Stimulated activated CD8-positive, alpha-beta memory T cell treated with anti-CD3 and anti-CD28 coated beads, Interleukin-12 subunit alpha, Interleukin-12 subunit beta, amount 100 ng/mL, for 1 hour (primary cell): ENCODE measurements at places on chromosomes 6 and 20.

GRCh38 chr20:23152308-23152892 lies 66.3 kb upstream of the CD93 start:
- no peak for DNase-seq

DNA sequence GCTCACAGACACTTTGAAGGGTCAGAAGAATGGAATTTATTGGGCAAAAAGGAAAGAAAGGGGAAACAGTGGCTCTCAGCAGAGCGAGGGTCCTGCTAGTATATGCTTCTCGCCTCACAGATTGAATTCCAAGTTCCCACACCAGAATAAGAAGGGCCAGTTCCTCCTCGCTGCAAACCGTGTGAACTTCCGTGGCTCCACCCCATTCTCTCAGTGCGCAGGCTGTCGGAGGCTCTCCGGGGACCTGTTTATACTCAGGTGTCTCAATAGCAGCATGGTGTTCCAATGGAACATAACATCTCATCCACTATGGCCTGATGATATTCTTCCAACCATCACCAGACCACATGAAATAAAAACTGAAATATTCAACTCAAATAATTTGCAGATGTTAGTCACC lies 4.6 kb downstream of the SAMD3 start:
- DNase-seq: no peak

- DNase-seq: no peak
Observed at GRCh38 chr20:33908336-33908735, 85.4 kb upstream of the RALY start.

GRCh38 chr6:137210903-137211302 lies 8.3 kb downstream of the IFNGR1 start:
- no peak for DNase-seq

DNA sequence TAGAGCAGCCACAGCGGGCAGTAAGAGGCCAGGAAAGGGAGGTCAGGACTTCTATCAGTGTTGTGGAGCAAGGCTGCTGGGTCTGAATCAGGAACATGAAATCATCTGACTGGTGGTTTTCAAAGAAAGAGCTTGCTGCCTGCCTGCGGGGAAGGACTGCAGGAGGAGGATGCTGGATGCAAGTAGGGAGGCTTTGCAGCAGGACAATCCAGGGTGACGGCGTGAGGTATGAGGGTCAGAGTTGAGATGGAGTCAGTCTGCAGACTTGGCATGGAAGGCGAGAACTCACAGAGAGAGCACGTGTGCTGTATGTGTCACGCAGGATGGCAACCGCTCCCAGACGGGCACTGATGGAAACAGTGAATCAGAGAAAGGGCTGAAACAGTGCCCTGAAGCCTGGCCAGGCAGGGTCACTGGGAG lies 59.2 kb upstream of the CD93 start:
- DNase-seq: no peak

GRCh38 chr6:165515963-165516624 lies 146.9 kb downstream of the PDE10A start:
- DNase-seq: no peak

DNA sequence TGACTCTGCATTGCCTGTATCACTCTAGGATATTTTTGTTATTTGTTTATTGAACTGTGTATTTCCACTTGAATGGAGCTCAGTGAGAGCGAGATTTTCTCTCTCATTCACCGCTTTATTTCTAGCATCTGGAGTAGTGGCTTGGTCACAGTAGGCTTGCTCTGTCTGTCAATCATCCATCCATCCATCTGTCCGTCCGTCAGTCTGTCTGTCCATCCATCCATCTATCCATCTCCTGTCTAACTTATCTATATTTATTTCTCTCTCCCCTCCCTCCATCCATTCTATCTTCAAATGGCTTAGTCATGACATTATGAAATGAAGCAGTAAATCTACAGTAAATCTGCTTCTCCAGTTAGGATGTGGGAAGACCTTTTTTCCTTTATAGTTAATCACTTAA lies 94.6 kb downstream of the TIAM2 start:
- no peak for DNase-seq

- DNase-seq: no peak
Observed at GRCh38 chr6:48075181-48075580, 35.8 kb downstream of the PTCHD4 start.

DNA sequence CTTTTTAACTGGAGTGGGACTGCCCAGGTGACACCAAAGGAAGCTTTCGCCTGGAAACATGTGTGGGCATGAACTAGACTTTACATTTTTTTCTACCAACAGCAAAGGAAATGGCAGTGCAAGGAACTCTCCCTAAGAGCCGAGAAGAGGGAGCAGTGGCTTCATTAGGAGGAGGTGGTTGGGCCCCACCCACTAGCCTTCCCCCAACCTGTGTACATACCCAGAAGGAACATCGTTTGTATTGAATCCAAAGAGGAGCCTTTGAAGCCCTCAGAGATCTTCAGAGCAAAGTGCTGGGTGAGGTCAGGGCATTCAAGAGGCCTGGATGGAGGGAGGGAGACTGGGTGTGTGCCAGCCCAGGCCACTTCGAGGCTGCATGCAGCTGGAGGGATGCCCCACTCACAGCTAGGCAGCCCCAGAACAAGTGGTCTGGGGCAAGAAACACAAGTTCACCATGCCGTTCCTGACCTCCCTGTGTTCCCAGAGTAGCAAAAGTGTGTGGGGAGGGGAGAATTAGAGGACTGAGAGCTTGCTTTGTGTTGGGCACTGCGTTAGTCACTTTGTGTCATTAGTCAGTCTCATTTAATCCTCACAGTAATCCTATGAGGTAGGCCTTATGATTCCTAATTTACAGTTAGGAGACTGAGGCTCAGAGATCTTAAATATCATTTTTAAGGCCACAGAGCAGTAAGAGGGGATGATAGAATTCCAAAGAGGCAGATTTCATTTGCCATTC lies 191.6 kb upstream of the SUPT3H start:
- no peak for DNase-seq

DNA sequence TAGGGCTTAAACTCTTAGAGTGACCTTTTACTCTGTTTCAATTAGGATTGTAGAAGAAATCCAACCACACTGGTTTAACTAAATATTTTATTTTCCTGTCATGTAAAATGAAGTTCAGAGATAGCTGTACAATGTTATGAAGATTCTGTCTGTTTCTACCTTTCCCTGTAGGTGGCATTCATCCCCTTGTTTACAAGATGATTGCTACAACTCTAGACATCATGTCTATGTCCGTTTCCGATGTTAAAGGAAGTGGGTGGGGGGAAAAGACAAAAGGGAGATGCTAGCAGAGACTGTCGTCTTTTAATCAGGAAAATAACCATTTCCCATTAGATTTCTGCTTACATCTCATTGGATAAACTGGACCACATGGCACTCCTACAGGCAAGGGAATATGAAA lies 30.9 kb upstream of the RIMS1 start:
- no peak for DNase-seq

DNA sequence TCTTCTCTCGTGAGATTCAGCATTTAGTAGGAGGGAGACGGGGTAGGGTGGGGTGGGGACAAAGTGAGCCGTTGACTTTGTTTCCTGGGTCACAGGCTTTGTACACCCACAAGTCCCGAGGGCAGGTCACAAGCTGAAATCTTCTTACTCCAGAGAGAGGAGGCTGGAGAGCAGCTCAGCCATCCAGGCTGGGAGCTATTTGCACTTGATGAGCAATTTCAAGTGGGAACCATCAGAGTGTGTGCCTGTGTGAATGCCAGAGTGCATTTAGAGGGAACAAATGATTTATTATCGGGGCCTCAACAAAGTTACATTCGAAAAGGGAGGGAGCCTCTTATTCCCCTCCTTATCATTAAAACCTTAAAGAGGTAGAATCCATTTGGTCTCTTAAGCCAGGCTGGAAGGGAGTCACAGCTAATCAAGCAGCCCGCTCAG lies 155.7 kb upstream of the JARID2 start:
- no peak for DNase-seq

- no peak for DNase-seq
Observed at GRCh38 chr20:3720626-3721025, 8.2 kb upstream of the SIGLEC1 start.

GRCh38 chr6:150282806-150283205 lies 86.0 kb upstream of the IYD start:
- no peak for DNase-seq

DNA sequence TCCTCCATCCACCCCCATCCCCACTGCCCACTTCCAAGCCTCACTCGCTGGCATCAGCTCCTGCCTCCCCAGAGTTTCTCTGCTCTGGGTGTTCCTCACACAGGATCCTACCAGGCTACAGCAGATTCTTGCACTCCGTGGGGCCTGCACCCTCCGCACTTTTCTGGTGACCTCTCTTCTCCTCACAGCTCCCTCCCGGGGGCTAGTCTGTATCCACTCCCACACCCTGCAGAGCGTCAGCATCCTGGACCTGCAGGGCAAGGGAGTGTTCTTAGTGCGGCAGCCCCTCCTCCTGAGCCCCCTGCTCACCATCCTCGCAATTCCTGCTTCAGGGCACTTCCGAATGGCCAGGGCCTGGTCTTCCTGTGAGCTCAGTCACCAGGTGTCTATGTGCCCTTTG lies 224.2 kb downstream of the DLL1 start:
- DNase-seq: no peak

- DNase-seq: no peak
Observed at GRCh38 chr6:161001421-161001820, 9.9 kb downstream of the MAP3K4 start.

GRCh38 chr6:111057074-111057752 lies 30.1 kb upstream of the SLC16A10 start:
- DNase-seq: no peak

GRCh38 chr6:36545767-36546307 lies 1.4 kb downstream of the STK38 start:
- no peak for DNase-seq

- DNase-seq: no peak
Observed at GRCh38 chr6:131754088-131754487, 43.3 kb upstream of the CTAGE9 start.

DNA sequence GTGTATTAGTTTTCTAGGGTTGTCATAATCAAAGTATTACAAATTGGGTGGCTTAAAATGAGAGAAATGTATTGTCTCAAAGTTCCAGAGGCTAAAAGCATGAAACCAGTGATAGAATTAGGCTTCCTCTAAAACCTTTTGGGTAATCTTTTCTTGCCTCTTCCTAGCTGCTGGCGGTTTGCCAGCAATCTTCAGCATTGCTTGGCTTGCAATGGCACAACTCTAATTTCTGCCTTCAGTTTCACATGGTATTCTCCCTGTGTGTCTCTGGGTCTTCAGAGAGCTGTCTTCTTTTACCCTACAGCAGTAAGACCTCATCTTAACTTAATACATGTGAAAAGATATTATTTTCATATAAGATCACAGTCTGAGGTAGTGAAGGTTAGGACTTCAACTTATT lies 479.1 kb upstream of the GJE1 start:
- DNase-seq: no peak

DNA sequence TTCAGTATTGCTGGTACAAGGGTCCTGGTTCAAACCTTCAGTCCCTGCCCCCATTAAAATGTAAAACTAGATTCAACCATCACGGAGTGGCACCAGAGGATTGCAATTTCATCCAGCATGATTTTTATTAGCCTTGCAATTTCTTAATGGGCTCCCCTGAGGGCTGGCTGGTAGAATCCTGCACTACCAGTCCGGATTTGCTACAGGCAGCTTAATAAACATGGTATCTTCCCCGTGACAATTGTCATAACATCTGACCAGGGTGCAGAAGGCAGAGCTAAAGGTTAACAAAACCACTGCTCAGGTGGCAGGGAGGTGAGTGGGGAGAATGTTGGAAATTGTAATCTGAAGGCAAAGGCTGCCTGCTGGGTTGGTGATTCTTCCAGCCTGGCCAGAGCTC lies 94.5 kb downstream of the PKHD1 start:
- DNase-seq: no peak

- DNase-seq: no peak
Observed at GRCh38 chr20:63385819-63386218, 24.7 kb upstream of the CHRNA4 start.
